ENCODE measurements at places on chromosomes 12 and 14.

DNA sequence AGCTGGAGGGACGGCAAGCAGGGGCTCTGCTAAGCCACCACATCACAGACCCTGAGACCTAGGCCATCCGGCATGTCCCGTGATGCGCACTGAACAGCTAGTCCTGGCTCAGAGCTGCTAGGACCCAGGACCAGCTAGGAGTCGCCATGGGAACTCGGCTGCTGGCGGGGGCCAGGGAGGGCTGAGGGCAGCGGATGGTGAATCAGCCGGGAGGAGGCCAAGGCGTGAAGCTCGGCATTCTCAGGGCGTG lies 5.1 kb downstream of the AHNAK2 start:
- no peak for DNase-seq

DNA sequence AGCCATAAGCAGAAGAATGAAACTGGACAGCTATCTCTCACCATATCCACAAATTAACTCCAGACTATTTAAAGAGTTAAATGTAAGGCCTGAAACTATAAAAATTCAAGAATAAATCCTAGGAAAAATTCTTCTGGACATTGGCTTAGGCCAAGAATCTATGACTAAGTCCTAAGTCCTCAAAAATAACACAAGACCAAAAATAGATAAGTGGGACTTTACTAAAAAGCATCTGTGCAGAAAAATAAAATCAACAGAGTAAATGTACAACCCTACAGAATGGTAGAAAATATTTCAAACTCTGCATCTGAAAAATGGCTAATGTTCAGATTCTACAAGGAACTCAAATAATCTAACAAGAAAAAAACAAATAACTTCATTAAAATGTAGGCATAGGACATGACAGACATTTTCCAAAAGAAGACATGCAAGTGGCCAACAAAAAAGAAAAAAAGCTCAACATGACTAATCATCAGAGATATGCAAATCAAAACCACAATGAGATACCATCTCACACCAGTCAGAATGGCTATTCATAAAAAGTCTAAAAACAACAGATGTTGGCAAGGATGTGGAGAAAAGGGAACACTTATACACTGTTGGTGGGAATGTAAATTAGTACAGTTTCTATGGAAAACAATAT lies 61.0 kb upstream of the PPFIA2 start:
- no peak for DNase-seq

- no peak for DNase-seq
Observed at GRCh38 chr14:33254861-33255395, 316.2 kb downstream of the NPAS3 start.

DNA sequence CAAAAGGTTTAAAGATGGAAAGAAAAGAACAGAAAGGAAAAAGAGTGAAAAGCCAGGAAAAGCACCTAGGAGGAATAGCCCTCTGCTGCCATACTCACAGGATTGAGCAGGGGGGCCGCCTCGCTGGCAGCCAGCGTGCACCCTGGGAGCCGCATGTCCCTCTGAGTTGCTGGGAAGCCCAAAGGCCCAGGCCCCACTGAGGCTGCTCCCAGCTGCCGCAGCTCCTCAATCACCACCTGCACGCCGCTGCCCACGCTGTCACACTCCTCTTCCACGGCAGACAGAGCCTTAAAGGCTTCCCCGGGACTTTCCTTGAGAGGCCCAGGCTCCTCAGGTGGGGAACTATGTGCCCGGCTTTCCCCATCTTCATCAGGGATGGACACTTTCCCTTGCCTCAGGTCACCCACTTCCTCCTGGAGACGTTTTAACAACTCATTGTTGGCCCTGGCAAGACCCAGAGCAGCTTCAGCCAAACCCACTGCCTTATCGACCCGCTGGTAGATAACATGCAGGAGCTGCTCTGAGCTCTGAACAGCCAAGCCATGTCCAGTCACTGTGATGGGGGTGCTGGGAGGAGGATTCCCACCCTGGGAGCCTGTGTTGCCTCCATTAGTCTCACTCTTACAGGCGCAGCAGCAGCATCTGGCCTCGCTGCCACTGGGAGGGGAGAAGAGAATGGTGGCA lies 11.5 kb downstream of the C14orf93 start:
- no peak for DNase-seq

GRCh38 chr12:21614506-21614905 lies 9.9 kb upstream of the GYS2 start:
- no peak for DNase-seq

- DNase-seq, result no peak
Observed at GRCh38 chr14:105918496-105919262, 392.3 kb downstream of the TMEM121 start.

- no peak for DNase-seq
Observed at GRCh38 chr14:95297832-95298231, 21.9 kb downstream of the CLMN start.

DNA sequence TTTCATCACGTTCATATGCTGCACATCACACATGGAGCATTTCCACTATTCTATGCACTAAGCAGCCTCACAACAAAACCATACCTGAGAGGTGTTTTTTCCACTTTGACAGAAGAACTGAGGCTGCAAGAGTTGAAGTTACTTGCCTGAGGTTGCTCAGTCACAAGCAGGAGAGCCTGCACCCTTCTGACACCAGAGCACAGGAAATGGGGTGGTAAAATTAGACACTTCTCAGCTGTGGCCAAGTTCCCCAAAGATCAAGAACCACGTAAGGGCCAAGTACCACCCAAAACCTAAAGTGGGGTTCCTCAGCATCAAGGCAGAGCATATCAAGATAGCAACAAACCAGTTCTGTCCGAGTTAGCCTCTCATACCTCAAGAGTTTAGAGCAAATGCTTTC lies 185.8 kb downstream of the CAPZA3 start:
- DNase-seq, result no peak

DNA sequence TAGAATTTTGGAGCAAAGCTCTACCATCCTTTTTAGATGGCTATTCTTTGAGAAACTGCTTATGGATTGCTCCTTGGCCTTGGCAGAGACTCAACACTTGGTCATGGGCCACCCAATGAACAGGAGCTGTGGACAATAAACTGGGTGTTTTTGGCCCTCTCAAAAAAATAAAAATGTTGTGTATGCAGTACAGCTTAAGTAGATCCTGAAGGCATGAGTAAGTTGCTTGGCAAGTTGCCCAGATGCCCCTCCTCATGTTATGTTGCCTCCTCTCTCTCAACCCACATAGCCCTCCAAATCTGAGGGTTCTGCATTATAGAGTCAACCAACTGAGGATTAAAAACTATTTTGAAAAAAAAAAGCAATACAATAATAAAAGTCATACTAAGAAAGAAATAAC lies 124.9 kb downstream of the ATP23 start:
- no peak for DNase-seq

DNA sequence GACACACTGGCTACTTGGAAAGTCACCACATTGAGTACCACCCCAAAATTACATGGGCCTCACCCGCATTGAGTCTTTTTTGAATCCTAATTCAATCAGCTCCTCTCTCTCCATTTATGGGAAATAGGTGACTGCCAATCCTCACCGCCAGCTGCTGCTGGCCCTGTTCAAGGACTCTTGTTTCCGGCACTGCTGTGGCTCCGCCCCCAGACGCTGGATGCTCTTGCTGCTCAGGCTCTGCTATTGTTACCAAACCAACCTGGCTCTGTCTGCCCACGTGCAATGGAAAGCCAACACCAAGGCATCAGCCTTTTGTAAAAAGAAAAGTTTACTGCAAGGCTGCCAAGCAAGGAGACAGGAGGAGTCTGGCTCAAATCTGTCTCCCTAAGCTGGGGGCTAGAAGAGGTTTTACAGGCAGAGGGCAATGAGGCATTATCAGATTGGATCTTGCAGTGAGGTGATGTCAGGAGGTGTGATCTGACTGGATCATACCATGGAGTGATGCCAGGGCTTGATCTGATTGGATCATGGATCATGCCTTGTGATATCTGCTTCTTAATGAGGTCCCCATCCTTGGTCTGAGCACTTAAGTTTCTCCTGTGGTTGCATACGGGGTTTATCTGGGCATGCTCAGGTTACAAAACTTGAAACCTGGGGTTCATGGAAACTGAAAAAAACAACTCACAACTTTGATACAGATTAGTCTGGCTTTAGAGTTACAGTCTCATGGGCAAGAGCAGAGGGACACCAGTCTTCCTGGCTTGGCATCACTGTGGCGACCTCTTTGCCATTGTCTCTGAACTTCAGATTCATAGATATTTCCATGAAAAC lies 117.1 kb upstream of the SLC35F4 start:
- no peak for DNase-seq

DNA sequence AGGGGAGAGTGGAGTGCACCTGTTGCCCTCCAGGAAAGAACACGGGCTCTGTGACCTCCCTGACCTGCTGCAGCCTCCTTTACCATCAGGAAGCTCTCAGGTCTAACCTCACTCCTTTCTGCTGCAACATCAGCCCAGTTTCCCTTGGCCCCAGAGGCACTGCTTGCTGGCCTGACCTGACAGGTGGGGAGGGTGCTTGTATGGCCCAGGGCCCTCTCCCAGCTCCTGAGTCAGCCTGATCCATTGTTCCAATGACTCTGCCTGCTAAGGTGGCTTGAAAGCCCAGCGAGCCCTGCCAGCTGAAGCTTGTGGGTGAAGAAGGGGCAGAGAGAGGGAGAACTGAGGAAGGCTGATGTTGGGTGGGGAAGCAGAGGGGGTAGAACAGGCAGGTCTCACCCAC lies 13.2 kb upstream of the KRT78 start:
- no peak for DNase-seq

GRCh38 chr14:70361893-70362292 lies 2.4 kb upstream of the COX16 start:
- no peak for DNase-seq

DNA sequence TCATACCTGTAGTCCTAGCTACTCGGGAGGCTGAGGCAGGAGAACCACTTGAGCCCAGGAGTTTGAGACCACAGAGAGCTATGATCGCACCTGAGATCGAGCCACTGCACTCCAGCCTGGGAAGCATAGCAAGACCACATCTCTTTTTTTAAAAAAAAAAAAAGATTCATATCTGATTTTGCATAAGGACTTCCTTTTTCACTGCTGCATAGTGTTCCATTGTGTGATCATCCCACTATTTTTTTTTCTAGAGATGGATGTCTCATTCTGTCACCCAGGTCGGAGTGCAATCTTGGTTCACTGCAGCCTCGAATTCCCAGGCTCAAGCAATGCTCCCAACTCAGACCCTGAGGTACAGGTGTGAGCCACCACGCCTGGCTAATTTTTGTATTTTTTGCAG lies 50.4 kb downstream of the PHETA1 start:
- no peak for DNase-seq

DNA sequence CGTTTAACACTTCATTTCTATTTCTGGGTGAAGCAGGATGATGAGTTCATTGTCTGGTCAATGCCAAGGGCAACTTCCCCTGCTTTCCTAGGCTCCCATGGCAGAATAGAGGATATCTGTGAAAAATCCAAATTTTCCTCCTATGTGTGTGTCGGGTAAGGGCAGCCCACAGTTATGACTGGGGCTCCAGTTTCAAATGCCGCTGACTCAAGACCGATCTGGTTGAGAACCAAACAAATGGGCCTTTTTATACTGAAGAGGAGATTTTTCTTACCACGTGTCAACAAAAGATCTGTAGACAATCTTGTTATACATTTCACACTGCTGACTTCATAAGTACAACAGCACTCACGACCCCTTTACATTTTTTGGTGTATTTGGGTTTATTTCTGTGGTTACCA lies 120.8 kb downstream of the CHST11 start:
- peak; percentile 26 for DNase-seq

- peak; percentile 92 for DNase-seq
Observed at GRCh38 chr12:53757101-53757770, 5.5 kb upstream of the CISTR start.

GRCh38 chr12:19819231-19819630 lies 379.9 kb downstream of the AEBP2 start:
- no peak for DNase-seq

DNA sequence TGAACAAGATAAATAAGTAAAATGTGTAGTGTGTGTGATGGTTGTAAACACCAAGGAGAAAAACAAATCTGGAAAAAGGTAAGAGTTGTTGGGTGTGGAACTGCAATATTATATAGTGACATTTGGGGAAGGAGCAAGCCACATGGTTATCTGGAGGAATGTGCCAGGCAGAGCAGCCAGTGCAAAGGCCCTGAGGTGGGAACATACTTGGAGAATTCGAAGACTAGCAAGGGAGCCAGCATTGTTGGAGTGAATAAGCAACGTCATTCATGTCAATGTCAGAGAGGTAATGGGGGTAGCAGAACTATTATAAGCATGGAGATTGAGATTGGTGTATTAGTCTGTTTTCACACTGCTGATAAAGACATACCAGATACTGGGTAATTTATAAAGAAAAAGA lies 241.5 kb upstream of the LHX5 start:
- no peak for DNase-seq

- no peak for DNase-seq
Observed at GRCh38 chr12:130672089-130672820, 43.8 kb downstream of the RIMBP2 start.

DNA sequence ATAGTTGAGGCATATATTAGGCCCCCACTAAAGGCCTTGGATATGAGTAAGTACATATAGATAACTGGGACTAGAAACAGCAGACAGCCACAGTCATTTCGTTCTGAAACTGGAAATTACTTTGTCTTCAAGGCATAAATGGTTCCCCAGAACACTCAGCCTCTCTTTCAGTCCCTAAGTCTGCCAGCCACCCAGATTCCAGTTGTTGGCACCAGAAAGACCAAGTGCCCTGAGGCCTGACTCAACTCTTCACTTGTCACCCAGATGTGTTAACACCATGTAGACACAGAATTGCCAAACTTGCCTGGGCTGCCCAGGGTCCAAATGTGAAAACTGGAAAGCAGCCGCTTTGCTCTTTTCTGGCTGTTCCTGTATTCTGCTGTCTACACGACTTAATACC lies 3.0 kb upstream of the LGALS3 start:
- DNase-seq, result peak; percentile 35

GRCh38 chr12:132439333-132439904 lies 50.5 kb upstream of the FBRSL1 start:
- no peak for DNase-seq

DNA sequence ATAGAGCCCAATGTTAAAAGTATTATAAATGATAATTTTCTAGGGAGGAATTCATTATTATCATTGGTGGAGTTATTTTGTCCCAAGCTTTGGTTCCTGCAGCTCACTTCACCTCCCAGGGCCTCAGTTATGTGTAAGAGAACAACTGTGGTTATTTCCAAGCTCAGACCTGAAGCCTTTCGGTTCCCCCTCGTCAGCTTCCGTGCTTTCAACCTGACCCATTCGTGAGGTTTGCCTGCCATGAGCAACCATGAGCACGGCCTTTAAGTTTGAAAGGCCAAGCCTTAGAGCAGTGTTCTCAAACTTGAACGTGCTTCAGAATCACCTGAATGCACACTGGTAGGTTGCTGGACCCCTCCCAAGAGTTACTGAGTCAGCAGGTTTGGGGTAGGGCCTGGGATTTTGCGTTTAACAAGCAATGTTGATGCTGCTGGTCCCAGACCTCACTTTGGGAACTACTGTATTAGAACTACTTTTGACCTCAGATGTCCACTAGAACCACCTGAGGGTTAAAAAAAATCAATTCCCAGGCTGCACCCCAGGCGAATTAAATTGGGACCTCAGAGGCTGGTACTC lies 133.0 kb upstream of the PRMT8 start:
- no peak for DNase-seq

- DNase-seq, result no peak
Observed at GRCh38 chr14:58455593-58456265, 28.2 kb downstream of the KIAA0586 start.

Measured in activated CD4-positive, alpha-beta memory T cell treated with anti-CD3 and anti-CD28 coated beads for 36 hours (primary cell).